Fibroblast of upper back skin (primary cell): ENCODE measurements at places on chromosomes 13 and 19.

GRCh38 chr13:112182251-112182650 lies 115.3 kb downstream of the SOX1 start:
- DNase-seq = no peak

GRCh38 chr13:36382030-36382429 lies 35.8 kb upstream of the SPART start:
- DNase-seq = no peak

DNA sequence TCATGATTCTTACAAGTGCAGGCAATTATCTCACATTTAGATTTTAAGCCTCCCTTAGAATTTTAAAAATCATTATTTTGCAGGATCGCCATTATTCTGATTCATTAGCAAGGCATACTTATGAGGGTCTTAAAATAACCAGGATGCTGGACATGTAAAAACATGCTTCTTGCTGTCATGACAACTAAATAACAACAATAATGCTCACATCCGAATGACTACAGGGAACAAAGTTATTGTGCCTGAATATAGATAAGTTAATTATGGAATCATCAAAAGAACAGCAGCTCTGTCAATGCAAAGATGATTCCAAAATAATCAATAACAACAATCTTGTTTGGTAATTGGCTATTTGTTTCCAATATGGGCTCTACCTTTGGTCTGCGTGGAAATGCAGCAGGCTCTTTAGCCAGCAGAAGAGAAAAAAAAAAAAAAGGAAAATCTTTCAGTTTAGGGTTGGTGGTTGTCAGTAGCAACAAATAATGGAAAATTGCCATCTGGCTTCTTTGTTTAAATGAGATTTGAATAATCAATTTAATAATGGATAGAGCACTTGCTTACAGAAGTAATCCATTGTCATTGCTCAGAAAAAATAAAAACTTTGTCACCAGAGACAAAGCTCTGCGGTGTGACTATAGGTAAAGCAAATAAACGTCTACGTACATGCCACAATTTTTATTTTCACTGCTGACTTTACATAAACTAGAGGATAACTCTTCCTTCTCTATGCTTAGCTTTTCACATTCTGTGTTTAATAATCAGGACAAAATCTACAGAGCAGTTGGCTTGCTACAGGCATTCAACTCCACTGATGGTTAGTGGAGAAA lies 468.9 kb upstream of the TSHZ3 start:
- DNase-seq = no peak

GRCh38 chr13:40982772-40983171 lies 36.3 kb downstream of the ELF1 start:
- peak; percentile 14 for DNase-seq

DNA sequence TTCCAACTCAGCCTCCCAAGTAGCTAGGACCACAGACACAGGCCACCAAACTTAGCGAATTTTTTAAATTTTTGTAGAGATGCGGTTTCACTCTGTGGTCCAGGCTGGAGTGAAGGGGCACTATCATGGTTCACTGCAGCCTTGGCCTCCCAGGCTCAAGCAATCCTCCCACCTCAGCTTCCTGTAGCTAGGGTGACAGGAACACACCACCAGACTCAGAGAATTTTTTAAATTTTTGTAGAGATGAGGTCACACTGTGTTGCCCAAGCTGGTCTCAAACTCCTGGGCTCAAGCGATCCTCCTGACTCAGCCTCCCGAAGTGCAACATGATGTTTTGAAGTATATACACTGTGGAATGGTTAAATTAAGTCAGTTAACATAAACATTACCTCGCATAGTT lies 263.6 kb downstream of the OXGR1 start:
- no peak for DNase-seq

GRCh38 chr19:12777217-12778016 lies 2.1 kb upstream of the HOOK2 start:
- peak; percentile 74 for DNase-seq

DNA sequence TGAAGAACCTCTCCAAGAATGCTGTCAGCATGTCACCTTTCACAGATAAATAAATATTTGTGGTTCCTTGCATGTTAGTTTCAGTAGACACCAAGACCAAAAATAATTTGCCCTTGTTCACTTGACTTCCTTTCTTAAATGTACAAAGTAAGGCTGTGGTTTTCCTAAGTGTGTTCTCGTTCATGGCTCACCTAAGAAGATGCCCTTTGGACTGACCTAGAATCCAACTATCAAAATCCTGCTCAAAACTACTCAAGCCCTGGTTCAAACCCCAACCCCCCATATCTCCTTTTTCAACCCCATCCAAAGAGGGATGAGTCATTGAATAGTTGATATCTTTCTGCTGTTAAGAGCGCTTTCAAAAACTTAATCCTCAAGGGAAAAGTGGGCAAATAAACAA lies 247.8 kb upstream of the ZNF507 start:
- DNase-seq = no peak

DNA sequence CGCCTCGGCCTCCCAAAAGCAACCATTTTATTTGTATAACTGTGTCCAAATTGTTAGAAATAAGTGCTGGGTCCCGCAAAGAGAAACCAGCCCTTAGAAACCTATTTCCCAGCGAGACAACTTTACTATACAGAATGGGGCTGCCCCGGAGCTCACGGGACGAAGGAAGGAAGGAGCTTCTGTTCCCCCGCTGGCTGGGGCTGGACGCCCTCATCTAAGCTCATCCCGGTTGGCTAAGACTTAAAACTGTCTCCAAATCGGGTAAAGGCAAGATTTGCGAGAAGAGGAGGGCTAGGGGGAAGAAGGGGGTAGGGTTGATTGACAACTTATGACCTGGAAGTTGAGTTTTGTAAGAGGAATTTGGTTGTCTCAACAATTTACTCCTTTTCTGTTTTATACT lies 12.3 kb upstream of the BSG start:
- DNase-seq = no peak

GRCh38 chr19:58407658-58408151 lies 744 bp upstream of the ZNF584 start:
- DNase-seq = no peak

GRCh38 chr13:46184277-46184699 lies 2.3 kb upstream of the LCP1 start:
- DNase-seq = no peak

GRCh38 chr19:14113762-14114414 lies 3.7 kb downstream of the PRKACA start:
- DNase-seq = no peak

DNA sequence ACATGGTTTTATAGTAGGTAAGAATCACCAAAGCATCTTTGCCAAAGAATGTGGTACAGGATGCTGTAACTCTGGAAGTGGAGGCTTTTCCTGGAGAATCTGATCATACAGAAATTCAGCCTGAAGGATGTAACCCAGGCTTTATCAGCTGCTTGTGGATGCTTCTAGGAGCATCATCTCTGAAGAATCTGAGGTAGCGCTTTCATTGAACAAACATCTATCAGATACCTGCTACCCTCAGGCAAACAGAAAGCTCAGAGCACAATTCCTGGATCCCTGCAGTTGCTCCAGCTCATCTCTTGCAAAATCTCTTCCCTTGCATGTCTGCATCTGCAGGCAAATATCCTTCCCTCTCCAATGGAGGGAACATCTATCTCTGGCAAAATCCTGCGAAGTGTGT lies 9.3 kb downstream of the FAM124A start:
- no peak for DNase-seq
